NCI-H345 (cell line): ENCODE measurements at places on chromosomes 5 and 9.

DNA sequence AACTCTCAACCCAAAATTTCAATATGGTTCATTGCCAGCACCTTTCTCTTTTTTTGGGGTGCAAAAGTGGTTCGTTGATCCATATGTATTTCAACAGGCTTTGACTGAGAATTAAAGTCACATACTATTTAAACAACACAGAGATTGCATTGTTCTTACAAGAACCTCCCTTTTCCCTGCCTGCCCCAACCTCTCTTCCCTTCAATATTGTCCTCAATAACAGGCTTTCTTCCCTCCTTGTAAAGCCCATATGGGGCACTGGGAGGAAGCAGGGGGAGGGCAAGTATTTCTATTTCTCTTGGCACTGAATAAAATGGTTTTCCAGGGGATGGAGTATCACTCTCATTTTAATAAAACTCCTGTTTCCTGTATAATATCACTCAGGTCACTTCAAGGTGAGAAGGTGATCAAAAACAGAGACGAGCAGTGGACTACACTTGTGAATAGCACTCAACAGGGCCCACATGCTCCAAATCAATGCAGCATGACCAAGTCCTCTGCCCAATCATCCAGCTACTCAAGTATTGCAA lies 65.1 kb downstream of the EFNA5 start:
- no peak for DNase-seq

- no peak for DNase-seq
These were observed 22.9 kb upstream of the MSH3 start for GRCh38 chr5:80631278-80632259.

DNA sequence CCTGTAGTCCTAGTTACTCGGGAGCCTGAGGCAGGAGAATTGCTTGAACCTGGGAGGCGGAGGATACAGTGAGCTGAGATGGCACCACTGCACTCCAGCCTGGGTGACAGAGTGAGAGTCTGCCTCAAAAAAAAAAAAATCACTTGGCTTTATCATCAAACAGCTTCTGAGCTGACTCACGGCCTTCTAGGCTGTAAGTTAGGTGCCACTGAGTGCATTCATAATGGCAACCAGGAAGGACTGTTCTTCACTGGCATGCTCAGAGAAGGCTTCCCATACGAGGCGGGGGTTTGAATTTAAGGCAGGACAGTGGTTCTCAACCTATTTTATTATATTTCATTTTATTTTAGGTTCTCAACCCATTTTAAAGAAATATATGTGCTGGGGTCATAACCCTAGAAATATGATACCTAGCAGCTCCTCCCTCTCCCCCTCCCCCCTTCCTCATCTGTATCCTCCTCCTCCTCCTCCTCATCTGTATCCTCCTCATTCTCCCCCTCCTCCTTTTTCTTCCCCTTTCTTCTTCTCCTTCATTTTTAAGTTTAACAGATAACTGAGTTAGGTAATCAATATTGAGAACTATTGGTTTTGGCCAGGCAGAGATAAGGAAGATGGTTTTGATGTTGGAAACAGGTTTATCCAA lies 19.0 kb upstream of the LHFPL2 start:
- DNase-seq, result no peak

- no peak for DNase-seq
These were observed 28.3 kb downstream of the CCDC69 start for GRCh38 chr5:151195622-151196021.

GRCh38 chr5:141512911-141513626 lies 24.2 kb downstream of the PCDHGC5 start:
- DNase-seq, result no peak
